DND-41 (cell line): ENCODE measurements at places on chromosomes 4 and X.

DNA sequence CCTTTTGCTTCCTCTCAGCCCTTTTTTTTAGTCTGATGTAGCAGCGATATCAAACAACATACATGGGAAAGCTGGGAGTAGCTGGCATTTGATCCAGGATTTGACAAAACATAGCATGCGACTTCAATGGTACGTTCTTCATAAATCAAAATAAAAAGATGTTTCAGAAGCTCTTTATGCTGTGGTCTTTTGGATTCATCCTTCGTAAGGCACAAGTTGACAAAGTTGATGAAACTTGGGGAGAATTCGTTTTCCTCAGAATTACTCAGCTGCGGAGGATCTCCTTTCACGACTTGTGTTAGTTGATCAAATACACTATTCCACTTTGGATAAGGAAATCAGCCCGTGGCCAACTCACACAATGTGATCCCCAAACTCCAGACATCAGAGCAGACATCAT lies 38.1 kb upstream of the CHIC1 start:
- H3K4me3 ChIP-seq: no peak overlapping the region
- no peaks in the 10 kb centered on the region for H3K36me3 ChIP-seq
- no peak for DNase-seq
- no peak overlapping the region for H3K27ac ChIP-seq

DNA sequence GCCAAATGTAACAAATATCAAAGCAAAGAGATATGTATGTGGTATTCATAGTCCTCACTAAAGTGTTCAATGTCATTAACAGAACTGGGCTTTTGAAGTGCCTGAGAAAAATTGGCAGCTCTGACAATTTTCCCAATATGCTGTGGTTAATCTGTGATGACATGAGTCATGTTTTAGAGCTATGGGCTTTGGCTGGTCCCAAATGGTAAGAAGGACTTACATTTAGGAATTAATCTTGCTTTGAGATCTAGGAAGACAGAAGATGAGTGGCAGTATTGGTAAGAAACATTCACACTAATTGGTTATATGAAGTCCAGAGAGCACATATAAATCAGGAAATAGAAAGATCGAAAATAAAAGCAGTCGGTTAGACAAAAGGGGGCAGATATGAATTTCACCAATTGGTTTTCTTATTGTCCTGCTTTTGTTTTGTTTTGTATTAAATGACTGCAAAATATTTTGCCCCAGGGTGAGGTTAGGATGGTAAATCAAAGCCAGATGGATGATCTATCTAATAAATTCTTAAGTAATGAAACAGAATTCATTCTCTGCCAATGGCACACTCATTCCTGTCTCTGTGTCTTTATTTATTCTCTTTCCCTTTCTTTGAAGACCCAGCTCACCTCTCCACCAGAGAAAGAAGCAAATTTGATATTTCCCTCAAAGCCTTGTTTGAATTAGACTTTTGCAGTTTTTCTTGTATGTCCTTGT lies 993.1 kb downstream of the RPA4 start:
- H3K27me3 ChIP-seq: no peaks in the 10 kb centered on the region
- H3K27ac ChIP-seq: no peak overlapping the region
- no peak overlapping the region for H3K4me3 ChIP-seq
- no peak for DNase-seq

DNA sequence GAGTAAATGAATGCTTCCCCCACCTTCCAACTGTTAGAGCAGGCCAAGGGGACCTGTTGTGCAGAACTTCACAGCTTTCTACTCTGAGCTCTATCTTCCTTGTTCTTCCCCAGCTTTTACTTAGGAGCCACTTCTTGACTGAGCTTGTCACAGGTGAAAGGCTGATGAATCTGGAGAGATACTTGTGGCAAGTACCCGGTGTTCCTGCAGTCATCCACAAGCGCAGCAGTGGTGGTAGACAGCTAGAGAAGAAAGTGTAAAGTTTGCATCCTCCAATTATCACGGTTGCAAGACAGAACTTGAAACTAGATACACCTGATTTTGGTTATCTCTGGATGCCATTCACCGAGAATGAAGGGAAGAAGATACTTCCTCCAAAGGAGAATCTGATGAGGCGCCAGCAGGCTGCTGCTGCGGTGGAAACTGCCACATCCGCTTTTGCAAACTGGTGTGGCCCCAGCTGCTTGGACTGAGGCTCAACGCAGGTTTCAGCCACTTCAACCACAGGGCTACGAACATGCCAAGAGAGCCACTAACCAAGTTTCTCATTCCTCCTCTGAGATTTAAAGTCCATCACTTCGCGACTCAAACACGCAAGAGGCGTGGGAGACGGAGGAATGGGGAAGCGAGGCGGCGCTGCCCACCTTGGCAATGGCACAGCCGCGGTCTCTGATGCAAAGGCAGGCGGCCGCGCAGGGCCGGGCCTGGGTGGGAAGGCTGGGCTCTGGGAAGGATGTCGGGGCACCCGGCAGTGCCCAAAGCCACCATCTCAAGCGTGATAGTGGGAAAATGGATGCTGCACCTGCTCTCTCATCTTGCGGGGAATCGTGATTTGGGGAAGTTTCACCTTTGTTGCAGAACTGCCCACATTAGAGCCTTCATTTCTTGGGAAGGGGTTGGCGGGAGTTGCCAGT lies 1.3 kb upstream of the FHIP1A start:
- peaks cover 32% of the 10 kb centered on the region for H3K27me3 ChIP-seq
- no peaks in the 10 kb centered on the region for H3K36me3 ChIP-seq
- peak overlapping the region; percentile 63 for H3K4me3 ChIP-seq
- no peak overlapping the region for H3K27ac ChIP-seq
- peaks cover 24% of the 10 kb centered on the region for H3K4me1 ChIP-seq

DNA sequence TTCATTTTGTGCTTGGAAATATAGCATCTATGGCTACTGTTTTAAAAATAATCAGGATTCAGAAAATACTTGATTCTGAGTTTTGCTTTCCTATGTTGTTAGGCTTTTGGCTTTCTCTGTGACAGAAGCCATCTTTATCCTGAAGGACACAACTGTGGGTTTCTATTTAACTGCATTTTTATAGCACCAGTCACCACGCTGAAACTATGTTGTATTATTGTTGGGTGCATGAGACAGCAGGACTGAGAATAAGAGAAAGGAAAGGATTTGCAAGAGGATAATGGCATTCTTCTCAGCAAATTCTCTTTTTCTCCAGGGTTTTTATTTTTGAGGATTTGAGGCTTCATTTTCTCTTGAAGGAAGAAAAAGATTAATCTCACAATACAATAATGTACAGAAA lies 10.1 kb upstream of the NEUROG2 start:
- H3K4me1 ChIP-seq: no peaks in the 10 kb centered on the region

GRCh38 chr4:112109360-112110058 lies 35.7 kb upstream of the FAM241A start:
- H3K36me3 ChIP-seq: no peaks in the 10 kb centered on the region
- H3K27me3 ChIP-seq: no peaks in the 10 kb centered on the region
- H3K4me1 ChIP-seq: peaks cover 9% of the 10 kb centered on the region; the same call in 1 of the 2 replicates
- H3K4me3 ChIP-seq: no peak overlapping the region
- no peak overlapping the region for H3K27ac ChIP-seq

GRCh38 chr4:152010710-152011079 lies 249.9 kb upstream of the GATB start:
- H3K27me3 ChIP-seq: no peaks in the 10 kb centered on the region
- H3K36me3 ChIP-seq: no peaks in the 10 kb centered on the region
- peak overlapping the region; percentile 51 for H3K27ac ChIP-seq
- DNase-seq: peak; percentile 67

DNA sequence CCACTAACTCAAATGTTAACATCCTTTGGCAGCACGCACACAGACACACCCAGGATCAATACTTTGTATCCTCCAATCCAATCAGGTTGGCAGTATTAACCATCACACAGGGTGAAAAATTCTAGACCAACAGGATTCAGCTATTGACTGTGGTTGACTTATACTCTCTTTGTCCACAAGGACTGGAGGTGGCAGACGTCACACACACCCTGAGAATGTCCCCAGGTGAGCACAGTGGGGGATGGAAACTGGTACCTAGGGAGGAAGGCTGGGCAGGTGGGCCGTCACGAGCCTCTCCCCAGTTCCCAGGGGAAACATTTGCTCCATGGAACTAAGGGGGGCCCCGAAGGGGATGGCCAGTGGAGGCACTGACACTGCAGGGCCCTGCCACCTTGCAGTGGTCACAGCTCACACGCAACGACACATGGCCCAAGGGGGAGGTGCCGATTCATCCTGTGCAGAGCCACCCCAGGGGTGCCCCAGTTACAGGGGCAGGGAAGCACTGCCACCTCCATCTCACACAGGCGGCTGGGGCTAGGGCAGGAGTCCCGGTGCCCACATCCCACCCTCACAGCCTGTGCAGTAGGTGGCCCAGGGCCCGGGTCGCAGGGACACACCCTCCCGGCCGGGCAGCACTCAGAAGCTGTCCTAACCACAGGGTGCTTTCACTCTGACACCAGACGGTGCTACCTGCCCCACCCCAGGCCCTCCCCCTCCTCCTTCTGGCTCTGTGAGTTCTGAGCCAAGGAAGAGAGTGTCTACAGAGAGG lies 17.4 kb downstream of the ZFYVE28 start:
- no peak for DNase-seq
- H3K27ac ChIP-seq: no peak overlapping the region
- no peaks in the 10 kb centered on the region for H3K36me3 ChIP-seq
- peaks cover 48% of the 10 kb centered on the region for H3K27me3 ChIP-seq
- H3K4me1 ChIP-seq: no peaks in the 10 kb centered on the region

DNA sequence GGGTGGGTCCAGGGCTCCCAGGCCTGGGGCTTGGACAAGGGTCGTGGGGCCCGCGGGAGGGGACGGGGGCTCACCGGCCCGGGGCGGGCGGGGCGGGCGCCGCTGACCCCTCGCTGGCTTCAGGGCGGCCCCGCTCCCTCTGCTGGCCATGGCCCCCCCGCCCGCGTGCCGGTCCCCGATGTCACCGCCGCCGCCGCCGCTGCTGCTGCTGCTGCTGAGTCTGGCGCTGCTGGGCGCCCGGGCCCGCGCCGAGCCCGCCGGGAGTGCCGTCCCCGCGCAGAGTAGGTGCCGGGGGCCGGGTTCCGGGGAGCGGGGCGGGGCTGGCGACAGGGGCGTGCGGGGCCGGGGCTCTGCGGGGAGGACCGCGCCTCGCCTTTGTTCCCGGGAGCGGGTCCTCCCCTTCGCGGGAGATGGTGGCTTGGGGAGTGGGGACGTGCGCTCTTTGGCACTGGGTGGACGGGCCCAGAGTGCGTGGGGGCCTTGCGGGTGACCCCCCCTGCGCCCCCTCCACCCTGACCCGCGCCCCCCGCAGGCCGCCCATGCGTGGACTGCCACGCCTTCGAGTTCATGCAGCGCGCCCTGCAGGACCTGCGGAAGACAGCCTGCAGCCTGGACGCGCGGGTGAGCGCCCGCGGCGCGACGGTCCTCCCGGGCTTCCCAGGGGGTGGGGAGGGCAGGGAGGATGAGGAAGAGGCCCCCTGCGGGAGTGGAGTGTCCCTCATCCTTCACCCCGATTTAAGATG lies 16.8 kb upstream of the NAT8L start:
- H3K36me3 ChIP-seq: no peaks in the 10 kb centered on the region
- peaks cover 15% of the 10 kb centered on the region for H3K4me1 ChIP-seq
- peak; percentile 51 for DNase-seq
- H3K27me3 ChIP-seq: no peaks in the 10 kb centered on the region

GRCh38 chr4:4334798-4335520 lies 44.9 kb downstream of the ZBTB49 start:
- H3K27me3 ChIP-seq: no peaks in the 10 kb centered on the region
- no peak overlapping the region for H3K4me3 ChIP-seq
- H3K4me1 ChIP-seq: no peaks in the 10 kb centered on the region

GRCh38 chr4:157075401-157075800 lies 549 bp upstream of the GLRB start:
- H3K27ac ChIP-seq: no peak overlapping the region
- no peak overlapping the region for H3K4me3 ChIP-seq
- no peaks in the 10 kb centered on the region for H3K4me1 ChIP-seq
- no peaks in the 10 kb centered on the region for H3K27me3 ChIP-seq

- DNase-seq: no peak
- H3K27me3 ChIP-seq: no peaks in the 10 kb centered on the region
- H3K36me3 ChIP-seq: no peaks in the 10 kb centered on the region
- H3K4me3 ChIP-seq: no peak overlapping the region
These were observed 41.3 kb upstream of the IRF2 start for GRCh38 chr4:184515606-184516005.

- H3K4me3 ChIP-seq: no peak overlapping the region
- DNase-seq: no peak
- no peaks in the 10 kb centered on the region; the same call in 1 of the 2 replicates for H3K4me1 ChIP-seq
- no peaks in the 10 kb centered on the region for H3K36me3 ChIP-seq
These were observed 703.5 kb upstream of the PABPC4L start for GRCh38 chr4:134905061-134905460.

DNA sequence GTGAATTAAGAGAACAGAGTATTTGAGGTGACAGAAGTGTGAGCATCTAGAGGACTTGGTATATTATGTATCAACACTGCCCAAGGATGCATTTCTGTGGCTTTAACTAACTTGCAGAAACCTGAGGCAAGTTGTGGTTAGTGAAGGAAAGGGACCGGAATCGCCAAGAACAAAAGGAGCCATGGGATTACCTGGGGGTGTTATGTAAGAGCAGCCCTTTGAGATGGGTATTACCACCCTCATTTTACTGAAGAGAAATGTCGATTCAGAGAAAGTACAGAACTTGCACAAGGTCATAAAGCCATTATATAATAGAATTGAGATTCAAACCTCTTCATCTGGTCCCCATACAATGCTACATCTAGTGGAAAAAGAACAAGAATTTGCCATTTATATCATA lies 14.3 kb downstream of the TENM3 start:
- no peaks in the 10 kb centered on the region for H3K36me3 ChIP-seq
- no peaks in the 10 kb centered on the region for H3K27me3 ChIP-seq
- H3K4me1 ChIP-seq: no peaks in the 10 kb centered on the region

DNA sequence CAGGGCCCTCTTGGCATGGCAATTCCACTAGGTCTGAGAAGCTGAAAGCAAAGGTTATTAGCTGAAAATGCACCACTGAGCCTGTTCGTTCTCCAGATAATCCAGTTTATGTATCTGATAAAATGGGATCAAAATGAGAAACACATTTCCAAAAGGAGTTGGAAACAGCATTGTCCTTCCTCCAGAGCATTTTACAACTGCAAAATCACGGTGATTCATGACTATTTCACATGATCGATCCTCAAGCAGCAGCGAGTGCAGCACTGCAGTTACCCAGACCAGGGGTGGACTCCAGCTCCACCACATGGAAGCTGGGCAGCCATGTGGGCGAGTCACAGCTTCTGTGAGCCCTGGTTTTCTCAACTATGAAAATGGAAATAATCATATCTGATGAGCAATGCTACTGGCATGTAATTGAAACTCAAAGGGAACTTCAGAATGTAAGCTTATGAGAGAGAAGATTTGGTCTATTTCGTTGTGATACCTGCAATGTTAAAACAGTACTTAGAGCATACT lies 78.7 kb upstream of the MSX1 start:
- no peaks in the 10 kb centered on the region for H3K36me3 ChIP-seq
- no peak overlapping the region for H3K27ac ChIP-seq
- H3K27me3 ChIP-seq: peaks cover 3% of the 10 kb centered on the region
- no peak for DNase-seq
- no peak overlapping the region for H3K4me3 ChIP-seq
